Stimulated activated CD8-positive, alpha-beta memory T cell treated with anti-CD3 and anti-CD28 coated beads, Interleukin-15, amount 100 ng/mL, for 4 hours (primary cell): ENCODE measurements at places on chromosomes 3 and 15.

DNA sequence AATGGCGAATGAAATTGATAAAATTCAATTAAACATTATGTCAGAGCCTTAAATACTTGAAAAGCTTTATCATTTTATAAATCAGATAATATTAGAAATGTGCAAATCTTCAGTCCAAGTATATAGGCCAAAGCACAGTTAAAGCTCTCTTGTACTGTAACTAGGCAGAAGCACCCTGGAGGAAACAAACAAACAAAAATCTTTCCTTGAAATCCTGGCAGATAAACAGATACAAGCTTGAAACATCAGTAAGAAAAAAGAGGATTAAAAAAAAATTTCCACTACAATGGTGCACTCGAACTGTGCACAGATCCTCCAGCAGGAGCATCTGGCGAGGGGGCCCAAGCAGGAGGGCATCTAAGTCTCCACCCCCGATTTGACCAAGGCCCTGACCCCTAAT is 166.6 kb downstream of the PLD1 start:
- no peak for DNase-seq

GRCh38 chr3:174355505-174355904 is 503.6 kb upstream of the NAALADL2 start:
- DNase-seq = no peak

DNA sequence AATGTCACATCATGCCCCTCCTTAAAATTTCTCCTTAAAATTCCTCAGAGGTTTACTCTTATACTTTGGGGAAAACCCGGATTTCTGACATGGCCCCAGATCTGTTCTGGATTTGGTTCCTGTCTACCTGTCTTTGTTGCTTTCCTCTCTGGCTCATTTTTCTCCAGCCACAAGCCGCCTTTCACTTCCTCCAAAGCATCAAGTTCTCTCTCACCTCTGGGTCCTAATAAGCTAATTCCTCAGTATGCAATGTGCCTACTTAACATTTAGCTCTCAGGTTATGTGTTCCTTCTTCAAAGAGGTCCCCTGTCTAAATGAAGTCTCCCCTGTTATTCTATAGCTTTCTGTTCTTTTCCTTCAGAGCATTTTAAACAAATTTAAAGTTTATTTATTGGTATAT is 16.1 kb downstream of the HMG20A start:
- no peak for DNase-seq

DNA sequence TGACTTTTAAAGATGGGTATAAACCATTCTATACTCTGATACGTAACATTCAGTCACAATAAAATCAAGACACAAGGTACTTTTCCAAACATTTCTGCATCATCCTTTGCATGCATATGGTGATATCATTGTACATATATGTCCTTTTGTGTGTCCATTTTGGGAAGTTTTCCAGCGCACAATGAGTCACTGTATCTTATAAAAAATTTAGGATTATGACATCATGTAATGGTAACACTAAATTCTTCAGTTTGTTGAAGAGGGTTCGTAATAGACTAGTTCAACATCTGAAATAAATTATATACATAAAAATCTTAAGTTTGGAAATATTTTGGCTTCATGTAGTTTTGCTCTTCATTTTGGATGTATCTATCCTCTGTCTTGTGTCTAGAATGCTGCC is 480.9 kb downstream of the ROBO1 start:
- no peak for DNase-seq

GRCh38 chr15:68709876-68710275 is 110.8 kb downstream of the ANP32A start:
- DNase-seq = no peak

- no peak for DNase-seq
These were observed 502.4 kb downstream of the LPP start for GRCh38 chr3:188656196-188656982.

- DNase-seq = no peak
These were observed 915 bp upstream of the KCTD6 start for GRCh38 chr3:58490860-58491501.

DNA sequence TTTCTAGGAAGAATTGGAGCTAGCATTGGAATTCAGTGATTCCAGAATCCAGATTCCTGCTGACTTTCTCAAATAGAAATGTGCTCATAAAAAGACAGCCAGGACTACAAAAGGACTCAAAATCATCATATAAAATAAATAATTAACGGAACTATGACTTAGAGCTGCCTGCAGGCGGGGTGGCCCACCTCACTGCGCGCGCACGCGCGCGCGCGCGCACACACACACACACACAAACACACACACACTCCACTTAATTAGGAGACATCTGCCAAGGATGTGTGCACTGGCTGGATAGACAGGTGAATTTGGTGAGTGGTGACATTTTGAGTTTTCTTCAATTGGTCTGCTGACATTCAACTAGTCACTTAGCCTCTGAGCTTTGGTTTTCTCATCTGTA is 6.9 kb upstream of the MEX3B start:
- DNase-seq = no peak

DNA sequence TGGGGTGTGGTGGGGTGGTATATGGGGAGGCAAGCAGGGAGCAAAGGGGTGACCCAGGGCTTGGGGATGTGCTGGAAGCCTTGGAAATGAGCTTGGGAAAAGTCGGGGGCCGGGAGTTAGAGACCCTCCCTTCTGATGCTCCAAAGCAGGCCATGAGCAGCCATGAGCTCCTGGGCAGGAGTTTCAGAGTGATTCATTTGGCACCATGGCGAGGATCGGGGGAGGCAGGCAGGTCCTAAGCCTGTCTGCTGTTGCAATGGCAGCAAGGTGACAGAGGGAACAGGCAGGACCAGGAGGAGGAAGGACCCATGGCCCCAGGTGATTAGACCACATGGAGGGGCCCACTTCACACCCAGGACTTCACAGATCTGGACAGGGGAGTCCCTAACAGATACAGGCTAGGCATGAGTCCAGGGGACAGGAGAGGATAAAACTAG is 21.3 kb downstream of the RGMA start:
- no peak for DNase-seq

- DNase-seq = no peak
These were observed 51.5 kb downstream of the AAGAB start for GRCh38 chr15:67202991-67203390.

DNA sequence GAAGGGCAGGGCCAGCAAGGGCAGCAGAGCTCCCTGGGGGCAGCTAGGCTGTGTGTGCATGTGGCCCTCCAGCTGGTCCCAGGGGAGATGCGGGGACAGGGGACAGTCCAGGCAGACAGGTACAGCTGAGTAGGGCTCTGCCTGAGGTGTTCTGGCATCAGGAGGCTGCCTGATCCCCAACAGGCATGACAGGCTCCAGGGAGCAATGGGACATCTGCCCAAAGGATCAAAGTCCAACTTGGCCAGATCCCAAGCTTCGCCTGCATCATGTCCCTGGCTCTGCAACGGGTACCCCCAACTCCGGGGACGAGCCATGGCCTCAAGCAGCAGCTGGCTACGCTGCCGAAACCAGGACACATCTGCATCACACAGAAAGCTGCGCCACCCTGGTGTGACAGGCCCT is 21.8 kb downstream of the ATRIP start:
- no peak for DNase-seq

GRCh38 chr3:138944929-138945708 is 1.8 kb downstream of the FOXL2 start:
- DNase-seq = no peak

GRCh38 chr3:179194931-179195330 is 46.8 kb downstream of the PIK3CA start:
- DNase-seq = no peak

GRCh38 chr3:76669322-76669721 is 370.6 kb upstream of the ROBO2 start:
- no peak for DNase-seq

GRCh38 chr3:139935866-139936817 is 1.2 kb downstream of the CLSTN2 start:
- DNase-seq = no peak

DNA sequence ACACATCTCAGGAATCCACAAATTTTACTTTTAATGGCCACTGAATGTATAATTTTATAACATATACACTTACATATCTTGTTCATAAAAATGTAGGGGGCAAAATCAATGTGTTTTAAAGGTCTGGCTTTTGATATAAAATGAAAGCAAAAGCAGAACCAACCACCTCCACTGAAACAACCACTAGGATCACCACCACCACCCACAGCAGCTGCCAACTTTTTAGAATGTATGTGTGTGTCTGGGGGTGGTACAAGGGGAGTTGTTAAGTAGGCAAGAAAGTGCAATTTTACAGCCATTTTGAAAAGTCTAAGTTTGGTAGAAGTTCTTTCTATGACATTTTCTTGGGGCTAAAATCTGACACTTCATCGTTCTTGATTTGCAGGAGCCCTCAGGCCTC is 44.0 kb downstream of the OTOL1 start:
- no peak for DNase-seq

- DNase-seq = no peak
These were observed 813.1 kb downstream of the NAALADL2 start for GRCh38 chr3:175672119-175672689.

DNA sequence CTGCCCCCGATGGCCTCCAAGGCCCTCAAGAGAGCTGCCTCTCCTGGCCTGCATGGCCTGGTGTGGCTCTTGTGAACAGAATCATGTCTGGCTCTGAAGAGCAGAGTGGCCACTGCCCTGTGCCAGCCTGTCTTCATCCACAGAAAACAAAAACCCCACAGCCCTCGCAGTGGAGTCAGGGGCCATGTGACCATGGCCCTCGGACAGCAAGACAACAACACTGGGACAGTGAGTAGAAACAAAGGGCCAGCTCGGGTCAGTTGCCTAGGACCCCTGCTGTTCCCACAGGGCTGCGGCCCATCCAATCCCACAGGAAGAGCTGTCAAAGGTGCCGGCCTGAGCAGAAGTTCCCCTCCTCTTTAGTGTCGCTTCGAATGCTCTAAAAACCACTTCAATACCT is 72.5 kb downstream of the UMPS start:
- no peak for DNase-seq

DNA sequence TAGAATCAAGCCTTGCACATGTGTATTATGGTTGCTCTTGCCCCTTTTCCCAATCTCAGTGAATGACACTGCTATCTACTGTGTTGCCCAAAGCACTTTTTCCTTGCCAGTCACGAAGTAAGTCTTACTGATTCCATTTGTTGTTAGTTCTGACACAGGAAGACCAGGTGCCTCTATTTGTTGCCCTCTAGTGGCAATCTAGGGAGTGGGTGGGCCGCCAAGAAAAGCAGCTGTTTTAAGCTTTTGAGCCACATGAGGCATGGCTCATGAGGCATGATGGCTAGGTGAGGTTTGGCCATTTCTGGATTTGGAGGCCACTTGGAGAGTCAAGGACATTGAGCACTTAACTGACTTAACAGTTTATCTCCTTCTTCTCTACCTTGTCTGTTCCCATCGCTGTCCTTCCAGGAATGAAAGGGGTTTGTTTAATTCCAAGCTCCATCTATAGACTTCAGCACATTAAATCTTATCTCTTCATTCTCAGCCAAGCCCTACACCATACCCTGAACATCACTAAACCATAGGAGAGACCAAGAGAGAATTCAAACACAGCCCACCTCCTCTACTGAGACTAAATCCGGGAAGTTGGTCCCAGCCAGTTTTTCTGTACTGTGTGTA is 103.1 kb downstream of the HCN4 start:
- DNase-seq = no peak

GRCh38 chr3:127518456-127519081 is 72.0 kb downstream of the TPRA1 start:
- DNase-seq = no peak

GRCh38 chr3:2908693-2909351 is 201.4 kb downstream of the IL5RA start:
- DNase-seq = no peak

- DNase-seq = no peak
These were observed 27.5 kb downstream of the PLSCR5 start for GRCh38 chr3:146577662-146578061.

- no peak for DNase-seq
These were observed 24.5 kb downstream of the LEO1 start for GRCh38 chr15:51947124-51947523.

DNA sequence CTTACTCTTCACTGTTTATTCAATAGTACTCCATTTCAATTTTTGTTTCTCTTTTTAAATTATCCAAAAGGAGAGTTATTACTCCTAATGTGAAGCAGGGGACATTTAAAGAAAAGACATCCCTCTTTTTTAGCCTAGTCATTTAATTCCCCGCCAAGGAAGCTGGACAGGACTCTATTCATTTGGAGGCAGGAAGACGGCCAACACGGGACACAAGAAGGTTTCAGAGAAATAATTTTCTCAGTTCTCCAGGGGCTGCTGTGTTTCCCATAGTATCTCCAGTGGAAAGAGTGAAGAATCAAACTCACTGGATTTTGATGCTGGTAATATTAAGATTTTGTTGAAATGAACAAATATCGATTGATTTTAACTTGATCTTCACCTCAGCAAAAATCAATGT is 833.7 kb downstream of the ROBO2 start:
- DNase-seq = no peak

DNA sequence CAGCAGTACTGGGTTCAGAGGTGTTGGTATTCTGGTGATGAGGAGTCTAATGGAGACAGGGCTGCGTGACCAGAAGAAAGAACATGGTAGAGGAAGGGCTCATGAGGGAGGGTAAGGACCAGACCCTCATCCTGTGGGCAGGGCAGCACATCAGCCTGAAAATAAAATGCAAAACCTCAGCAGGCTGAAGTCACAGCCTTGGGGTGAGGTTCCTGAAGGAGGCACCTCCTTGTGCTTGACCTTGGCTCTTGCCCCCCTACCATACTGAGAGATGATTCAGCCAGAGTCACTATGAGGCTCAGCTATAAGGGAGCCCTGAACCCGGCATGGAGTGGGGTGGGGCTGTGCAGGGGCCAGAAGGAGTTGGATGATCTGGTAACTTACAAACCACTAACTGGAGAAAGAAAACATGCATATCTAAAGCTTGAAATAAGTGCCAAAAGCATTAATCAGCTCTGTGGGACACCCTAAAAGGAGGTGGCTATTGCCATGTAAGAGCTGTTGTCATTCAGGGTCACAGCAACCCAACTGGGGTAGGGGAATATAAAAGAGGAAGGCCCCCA is 60.2 kb downstream of the CORO2B start:
- no peak for DNase-seq

- no peak for DNase-seq
These were observed 321.8 kb downstream of the TBC1D5 start for GRCh38 chr3:17420668-17421067.

GRCh38 chr3:170418422-170419398 is at the start of gene CLDN11:
Gene CLDN11 (plus strand): TSS chr3:170418868. CDS start chr3:170419067, 199 bp downstream.
- no peak for DNase-seq

GRCh38 chr15:80849308-80849707 is 70.1 kb downstream of the CEMIP start:
- no peak for DNase-seq
